ENCODE measurements at places on chromosomes 13 and 19.
A peak's percentile ranks its signal among the peaks of the same experiment; 100 is the strongest.

DNA sequence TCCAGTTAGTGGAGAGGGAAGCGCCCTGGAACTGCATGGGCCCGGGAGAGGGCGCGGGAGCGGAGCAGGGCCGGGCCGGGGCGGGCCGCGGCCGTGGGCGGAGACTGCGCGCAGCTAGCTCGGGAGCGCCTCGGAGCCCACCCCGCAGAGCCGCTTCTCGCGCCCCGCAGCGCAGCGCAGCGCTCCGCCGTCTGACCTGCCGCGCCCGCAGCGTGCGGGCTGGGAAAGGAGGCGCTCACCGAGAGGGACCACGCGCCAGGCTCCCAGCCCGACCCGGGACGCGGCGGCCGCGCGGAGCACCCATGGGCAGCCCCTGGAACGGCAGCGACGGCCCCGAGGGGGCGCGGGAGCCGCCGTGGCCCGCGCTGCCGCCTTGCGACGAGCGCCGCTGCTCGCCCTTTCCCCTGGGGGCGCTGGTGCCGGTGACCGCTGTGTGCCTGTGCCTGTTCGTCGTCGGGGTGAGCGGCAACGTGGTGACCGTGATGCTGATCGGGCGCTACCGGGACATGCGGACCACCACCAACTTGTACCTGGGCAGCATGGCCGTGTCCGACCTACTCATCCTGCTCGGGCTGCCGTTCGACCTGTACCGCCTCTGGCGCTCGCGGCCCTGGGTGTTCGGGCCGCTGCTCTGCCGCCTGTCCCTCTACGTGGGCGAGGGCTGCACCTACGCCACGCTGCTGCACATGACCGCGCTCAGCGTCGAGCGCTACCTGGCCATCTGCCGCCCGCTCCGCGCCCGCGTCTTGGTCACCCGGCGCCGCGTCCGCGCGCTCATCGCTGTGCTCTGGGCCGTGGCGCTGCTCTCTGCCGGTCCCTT, at the start of gene MLNR:
Gene MLNR, plus strand, starts transcription at position 303 of the 820 bp plus-strand sequence. Its CDS starts 0 bp downstream, at position 303.
- DNase-seq = peak; percentile 85
- no peaks in the 10 kb centered on the region for H3K36me3 ChIP-seq
- H3K27ac ChIP-seq = no peak within 1 kb of the TSS

- no peak for DNase-seq
- no peaks in the 10 kb centered on the region for H3K27me3 ChIP-seq
- H3K4me3 ChIP-seq = no peak overlapping the region
- no peak overlapping the region for H3K27ac ChIP-seq
- no peaks in the 10 kb centered on the region for H3K4me1 ChIP-seq
Measured at GRCh38 chr13:57018915-57019314, 121.8 kb upstream of the PRR20A start.

DNA sequence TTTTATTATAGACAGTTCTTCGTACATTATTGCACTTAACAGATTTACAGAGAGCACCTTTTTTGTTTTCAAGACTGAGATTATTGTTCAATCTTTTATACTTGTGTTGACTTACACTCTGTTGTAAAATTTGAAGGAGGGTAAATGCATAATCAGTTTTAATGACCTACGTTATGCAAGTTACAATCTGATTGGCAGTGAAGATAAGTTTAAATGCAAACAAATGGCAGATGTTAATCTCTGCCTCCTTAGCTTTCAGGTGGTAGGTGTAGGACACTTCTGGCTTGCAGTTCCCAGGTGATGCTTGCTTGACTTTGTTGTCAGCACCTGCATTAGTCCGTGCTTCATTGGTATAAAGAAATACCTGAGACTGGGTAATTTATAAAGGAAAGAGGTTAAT, 424.9 kb downstream of the FGF9 start:
- no peaks in the 10 kb centered on the region for H3K27me3 ChIP-seq
- no peak for DNase-seq
- H3K36me3 ChIP-seq = no peaks in the 10 kb centered on the region
- no peak overlapping the region for H3K4me3 ChIP-seq

DNA sequence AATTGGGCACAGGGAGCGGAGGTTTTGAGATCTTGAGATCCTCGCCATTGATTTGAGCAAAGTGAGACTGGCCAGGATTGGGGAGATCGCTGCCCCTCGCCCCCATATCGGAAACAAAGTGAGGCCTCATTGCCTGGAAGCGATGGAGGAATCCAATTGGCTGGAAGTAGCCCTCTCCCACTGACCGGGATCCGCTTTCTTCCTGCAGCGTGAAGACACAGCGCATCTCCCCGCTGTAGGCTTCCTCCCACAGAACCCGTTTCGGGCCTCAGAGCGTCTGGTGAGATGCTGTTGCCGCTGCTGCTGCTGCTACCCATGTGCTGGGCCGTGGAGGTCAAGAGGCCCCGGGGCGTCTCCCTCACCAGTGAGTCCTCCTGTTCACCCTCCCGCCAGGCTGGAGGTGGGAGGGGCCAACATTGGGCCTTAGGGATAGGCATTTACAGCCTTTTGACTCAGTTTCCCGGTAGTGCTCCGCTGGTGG, 438 bp downstream of the PRKCSH start:
- peak; percentile 86 for DNase-seq
- H3K27me3 ChIP-seq = no peaks in the 10 kb centered on the region
- H3K36me3 ChIP-seq = peaks cover 45% of the 10 kb centered on the region
- peak overlapping the region; percentile 83 for H3K27ac ChIP-seq
- H3K4me1 ChIP-seq = peaks cover 23% of the 10 kb centered on the region

Data from spleen (tissue), 13 donors.